ENCODE measurements at places on chromosomes 3 and 15.

- peak; percentile 76 for DNase-seq
Observed at GRCh38 chr3:180433152-180433551, 168.8 kb upstream of the TTC14 start.

- DNase-seq: no peak
Observed at GRCh38 chr3:138995706-138996105, 10.4 kb downstream of the PRR23A start.

DNA sequence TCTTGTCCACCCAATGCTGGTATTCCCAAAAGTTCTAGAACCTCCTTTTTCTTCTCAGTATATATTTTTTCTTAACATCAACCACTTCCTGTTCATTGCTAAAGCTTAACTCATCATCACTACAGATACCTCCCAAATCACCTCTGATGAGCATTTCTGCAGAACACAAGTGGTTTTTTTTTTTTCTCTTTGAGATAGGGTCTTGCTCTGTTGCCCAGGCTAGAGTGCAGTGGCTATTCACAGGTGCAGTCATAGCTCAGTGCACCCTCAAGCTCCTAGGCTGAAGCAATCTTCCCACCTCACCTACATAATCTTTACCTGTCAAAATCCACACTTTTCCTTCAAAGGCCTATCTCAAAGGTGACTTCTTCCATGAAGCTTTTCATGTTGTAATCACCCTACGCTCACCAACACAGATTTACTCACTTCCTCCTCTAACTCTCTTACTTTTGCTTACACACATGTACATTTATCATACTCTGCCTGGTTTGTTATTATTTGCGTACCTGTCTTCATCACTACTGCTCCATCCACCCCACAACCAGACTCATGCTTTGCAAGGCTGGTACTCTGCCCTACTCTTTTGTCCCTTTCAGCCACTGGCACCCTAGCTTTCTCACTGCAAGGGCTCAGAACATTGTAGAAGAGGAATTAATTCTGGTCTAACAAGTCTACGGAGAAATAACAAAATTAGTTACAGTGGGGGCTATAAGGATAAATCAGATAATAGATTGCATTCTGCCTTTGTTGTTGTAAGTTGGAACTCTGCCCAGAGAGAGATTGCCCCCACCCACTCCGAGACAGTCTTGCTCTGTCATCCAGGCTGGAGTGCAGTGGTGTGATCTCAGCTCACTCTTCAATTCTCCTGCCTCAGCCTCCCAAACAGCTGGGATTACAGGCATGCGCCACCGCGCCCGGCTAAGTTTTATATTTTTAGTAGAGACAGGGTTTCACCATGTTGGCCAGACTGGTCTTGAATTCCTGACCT, 27.5 kb downstream of the HERC1 start:
- peak; percentile 10 for DNase-seq

GRCh38 chr3:59056706-59057105, 6.9 kb upstream of the CFAP20DC start:
- DNase-seq: peak; percentile 41

DNA sequence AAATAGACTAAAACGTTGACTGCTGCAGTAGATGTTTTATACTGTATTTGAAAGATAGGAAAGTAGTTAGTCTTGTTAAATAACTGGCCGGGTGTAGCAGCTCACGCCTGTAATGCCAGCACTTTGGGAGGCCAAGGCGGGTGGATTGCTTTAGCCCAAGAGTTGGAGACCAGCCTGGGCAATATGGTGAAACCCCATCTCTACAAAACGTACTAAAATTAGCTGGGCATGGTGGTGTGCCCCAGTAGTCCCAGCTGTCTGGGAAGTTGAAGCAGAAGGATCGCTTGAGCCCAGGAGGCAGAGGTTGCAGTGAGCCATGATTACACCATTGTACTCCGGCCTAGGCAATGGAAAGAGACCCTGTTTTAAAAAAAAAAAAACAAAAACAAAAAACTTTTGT, 60.5 kb upstream of the ULK4 start:
- DNase-seq: no peak

DNA sequence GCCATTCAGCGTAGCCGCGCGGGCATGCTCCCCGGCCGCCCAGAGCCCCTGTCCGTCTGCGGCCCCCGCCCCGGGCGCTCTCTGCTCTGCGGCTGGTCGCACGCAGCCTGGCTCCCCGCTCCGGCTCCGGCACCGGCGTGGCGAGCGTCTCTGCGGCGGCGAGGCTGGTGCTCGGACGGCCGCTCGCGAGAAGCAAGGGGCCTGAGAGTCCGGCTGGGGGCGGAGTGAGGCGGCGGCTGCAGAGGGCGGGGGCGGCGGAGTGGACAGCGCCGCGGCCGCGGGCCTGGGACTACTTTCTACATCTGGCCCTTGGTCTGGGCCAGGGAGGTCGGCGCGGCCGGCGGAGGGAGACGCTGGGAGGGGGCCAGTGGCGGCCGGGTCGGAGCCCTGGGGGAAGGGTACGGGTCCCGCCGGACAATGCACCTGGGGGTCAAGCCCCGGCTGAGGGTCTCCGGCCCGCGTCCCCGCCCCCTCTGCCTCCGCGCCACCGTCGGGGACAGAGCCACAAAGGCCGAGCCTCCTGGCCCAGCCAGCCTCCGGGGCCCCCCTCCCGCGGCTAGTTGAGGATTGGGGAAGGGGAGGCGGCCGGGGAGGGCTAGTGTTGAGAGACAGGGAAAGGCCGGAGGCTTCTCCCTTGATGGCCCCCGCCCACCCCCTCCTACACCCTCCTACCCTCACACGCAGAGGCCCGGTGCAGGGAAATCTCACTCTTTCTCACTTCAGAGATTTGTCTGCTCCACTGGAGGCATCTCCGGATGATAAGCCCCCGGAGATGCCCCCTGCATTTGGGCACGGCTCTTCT, at the start of gene PRTG:
PRTG (minus strand) TSS at position 226 of the 802 bp plus-strand sequence; CDS start at position 5, 221 bp downstream.
- peak; percentile 72 for DNase-seq

All from astrocyte (in vitro differentiated cells and primary cell).